H4 (cell line): ENCODE measurements at places on chromosomes 5 and 9. TPM values are rescaled to one million over a fixed set of nuclear protein-coding genes. Genes with fewer than 3 reads are reported as not detected.
A peak's percentile ranks its signal among the peaks of the same experiment; 100 is the strongest.

Gene ARRDC3
- total RNA-seq, result 50.6 and 53.5 TPM in 2 replicates

Gene NRARP
- 0.37 TPM in 1 of 2 replicates, not detected in the other for total RNA-seq

Gene BSPRY
- total RNA-seq, result not detected in 2 replicates

Gene SPAG8
- total RNA-seq, result 0.99 TPM in 2 replicates

Gene PRDM9
- total RNA-seq, result 0.02 TPM in 1 of 2 replicates, not detected in the other

Gene LECT2
- total RNA-seq, result not detected in 2 replicates

Gene UQCRQ
- 534 and 752 TPM in 2 replicates for total RNA-seq

Gene IRX2
- 0.10 TPM in 1 of 2 replicates, not detected in the other for total RNA-seq

Gene GAS1
- total RNA-seq, result 5.7 and 6.6 TPM in 2 replicates

Gene GZMA
- not detected in 2 replicates for total RNA-seq

DNA sequence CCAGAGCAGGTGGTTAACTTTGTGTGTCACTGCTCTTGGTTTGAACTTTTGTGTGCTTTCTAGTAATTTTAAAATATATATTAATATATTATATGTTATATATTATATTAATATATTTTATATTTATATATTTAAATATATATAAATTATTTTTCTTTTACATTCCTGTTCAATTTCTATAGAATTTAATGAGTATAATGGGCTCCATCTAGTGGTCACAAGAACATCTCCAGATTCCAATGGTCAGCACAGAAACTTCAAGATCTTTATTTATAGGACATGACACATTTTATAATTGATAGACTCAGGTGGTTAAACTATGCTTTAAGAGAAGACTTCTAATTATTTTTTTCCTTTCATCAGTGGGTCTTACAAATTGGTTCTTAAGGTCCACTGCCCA is 39.1 kb downstream of the COL23A1 start:
- DNase-seq, result no peak

GRCh38 chr9:16532681-16533450 is 337.6 kb downstream of the BNC2 start:
- peak; percentile 13 for DNase-seq

- DNase-seq, result no peak
Observed at GRCh38 chr9:132537352-132537751, 45.1 kb upstream of the BARHL1 start.

- DNase-seq, result peak; percentile 69
Observed at GRCh38 chr9:16516891-16517290, 353.6 kb downstream of the BNC2 start.

DNA sequence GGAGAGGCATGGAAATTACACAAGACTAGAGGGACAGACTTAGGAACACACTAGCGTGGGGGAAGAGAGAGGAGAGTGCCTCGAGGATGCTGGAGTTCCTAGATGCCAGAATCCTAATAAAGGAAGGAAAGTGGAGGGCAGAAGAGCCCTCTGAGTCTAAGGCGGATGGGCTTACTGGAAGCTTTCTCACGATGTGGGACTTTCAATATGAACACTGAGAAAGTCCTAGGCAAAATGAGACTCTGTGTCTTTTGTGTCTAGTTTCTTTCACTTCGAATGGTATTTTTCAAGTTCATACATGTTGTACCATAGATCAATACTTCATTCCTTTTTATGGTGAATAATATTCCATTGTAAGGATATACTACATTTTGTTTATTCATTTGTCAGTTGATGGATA is 239.4 kb downstream of the NSG2 start:
- DNase-seq, result no peak

GRCh38 chr9:19840953-19841352 is 52.1 kb upstream of the SLC24A2 start:
- DNase-seq, result no peak

GRCh38 chr5:9437741-9438240 is 108.1 kb downstream of the SEMA5A start:
- peak; percentile 87 for DNase-seq

- no peak for DNase-seq
Observed at GRCh38 chr5:56102889-56103288, 108.1 kb upstream of the IL6ST start.

DNA sequence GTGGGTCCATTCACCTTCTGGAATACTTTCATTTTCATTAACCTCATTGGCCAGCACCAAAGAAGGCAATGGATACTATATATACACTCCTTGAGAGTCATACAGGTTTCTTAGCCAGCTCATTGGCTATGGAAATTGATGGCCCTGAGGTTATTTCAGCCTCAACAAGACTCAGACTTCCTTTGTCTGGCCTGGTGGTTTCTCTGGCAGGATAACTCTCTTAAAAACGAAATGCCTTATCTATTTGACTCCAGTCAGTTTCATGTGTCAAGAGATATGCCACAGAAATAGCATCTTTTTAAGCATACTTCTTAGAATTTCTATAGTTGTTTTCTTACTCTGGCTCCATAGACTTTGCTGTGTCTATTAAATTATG is 28.9 kb downstream of the CDH9 start:
- DNase-seq, result no peak

GRCh38 chr5:147391781-147392180 is 118.1 kb downstream of the DPYSL3 start:
- peak; percentile 42 for DNase-seq

GRCh38 chr5:113984928-113985327 is 376.9 kb upstream of the KCNN2 start:
- DNase-seq, result peak; percentile 74

DNA sequence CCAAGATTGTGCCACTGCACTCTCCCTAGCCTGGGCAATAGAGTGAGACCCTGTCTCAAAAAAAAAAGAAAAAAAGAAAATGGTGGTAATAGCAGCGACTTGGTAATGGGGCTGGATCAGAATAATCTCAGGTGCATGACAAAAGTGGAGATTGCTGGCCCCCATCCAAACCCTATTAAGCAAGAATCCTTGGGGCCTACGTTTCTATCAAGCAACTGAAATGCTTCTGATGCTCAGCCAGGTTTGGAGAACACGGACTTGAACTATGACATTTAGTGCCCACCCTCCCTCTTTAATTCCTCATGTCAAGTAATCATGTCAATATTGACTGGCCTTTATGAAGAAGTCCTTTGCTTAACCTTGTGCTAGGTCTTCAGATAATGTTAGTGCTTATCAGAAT is 6.6 kb downstream of the C5orf52 start:
- no peak for DNase-seq

DNA sequence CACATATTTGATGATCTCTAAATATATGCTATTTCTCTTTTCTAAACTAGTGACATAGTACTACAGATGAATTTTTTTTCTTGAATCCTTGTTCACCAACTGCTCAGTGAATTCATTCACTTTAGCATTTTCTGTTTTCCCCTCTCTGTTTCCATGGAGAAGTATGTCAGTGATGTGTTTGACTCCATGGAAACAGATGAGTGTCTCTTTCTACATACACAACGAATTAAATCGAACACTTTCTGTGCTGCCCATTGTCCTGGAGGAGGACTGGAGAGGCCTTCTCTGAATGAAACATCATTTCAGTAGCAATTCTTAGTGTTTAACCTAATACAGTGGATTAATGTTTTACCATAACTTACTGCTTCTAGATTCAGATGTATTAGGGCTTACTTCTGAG is 9.5 kb downstream of the INVS start:
- DNase-seq, result no peak

GRCh38 chr9:73234008-73234360 is 82.3 kb downstream of the ANXA1 start:
- no peak for DNase-seq
